ENCODE measurements at places on chromosomes 2 and 18.
A peak's percentile ranks its signal among the peaks of the same experiment; 100 is the strongest.

- no peak for DNase-seq
These were observed 40.2 kb downstream of the RTP5 start for GRCh38 chr2:241909769-241910168.

GRCh38 chr2:164917296-164917903 is 37.9 kb downstream of the SLC38A11 start:
- no peak for DNase-seq

GRCh38 chr2:40227210-40227609 is 224.7 kb downstream of the SLC8A1 start:
- DNase-seq = no peak

DNA sequence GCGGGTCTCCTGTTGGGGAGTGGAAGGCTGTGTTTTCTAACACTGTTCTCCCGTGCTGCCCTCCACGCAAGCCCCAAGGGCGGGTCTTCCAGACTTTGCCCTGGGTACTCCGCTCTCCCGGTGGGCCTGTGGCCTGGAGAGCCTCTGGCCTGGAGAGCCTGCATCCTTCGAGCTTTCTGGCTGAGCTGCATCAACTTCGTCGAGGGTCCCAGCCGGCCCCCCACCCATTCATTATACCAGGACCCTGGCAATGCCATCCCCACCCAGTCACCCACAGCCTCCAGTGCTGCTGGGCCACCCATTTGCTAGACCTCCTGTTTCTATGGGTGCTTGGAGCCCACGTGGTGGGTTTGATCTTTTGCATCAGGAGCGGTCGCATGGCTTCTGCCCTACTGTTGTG is 102.2 kb downstream of the PTGR3 start:
- DNase-seq = no peak

DNA sequence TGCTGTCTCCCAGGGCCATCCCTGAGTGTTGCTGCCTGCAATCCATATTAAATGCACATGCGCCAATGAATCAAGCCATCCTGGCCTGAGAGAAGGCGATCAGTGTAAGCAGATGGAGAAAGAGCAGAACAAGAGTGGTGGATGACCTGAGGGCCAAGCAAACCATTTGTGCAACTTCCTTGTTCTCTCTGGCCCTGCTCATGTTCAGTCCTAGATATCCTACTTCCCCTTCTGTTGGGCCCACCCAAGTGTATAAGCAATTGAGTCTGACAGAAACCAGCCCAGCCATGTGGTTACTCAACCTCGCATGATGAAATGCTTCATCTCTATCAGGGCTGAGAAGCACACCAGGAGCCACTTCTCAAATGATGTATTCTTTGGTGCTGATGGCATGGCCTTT is 383.1 kb upstream of the ID2 start:
- peak; percentile 68 for DNase-seq

GRCh38 chr18:79577451-79578395 is 101.9 kb upstream of the CTDP1 start:
- no peak for DNase-seq

DNA sequence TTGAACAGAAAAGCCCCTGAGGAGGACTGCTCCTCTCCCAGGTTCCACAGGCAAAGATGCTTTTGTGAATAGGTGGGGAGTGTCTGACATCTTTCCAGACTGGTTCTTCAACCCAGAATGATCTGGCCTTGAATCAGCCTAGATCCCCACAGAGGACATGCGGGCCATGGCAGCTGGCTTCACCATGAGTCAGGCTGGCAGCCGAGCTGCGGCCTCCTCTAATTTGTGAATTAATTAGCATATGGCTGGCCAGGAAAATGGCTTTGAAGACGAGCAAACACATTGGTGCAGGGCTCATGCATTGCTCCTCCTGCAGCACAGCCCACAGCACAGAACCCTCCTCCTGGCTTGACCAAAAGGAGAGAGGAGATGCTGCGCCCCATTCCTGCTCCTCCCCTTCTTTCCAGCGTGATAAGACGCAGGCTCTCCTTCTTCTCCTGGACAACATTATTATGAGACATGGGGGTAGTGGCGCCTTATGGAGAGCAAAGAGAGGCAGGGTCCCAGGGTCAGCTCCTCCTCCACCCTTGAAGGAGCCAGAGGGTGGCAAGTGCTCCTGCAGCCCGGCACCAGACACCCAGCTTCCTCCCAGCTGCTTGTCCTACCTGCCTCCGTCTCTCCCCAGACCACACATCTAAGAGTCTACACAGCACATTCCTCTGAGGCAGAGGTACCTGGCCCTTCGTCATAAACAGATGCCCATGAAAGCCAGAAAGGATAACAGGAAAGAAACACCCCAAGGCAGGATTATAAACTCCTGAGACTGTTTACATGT is 66.7 kb downstream of the EDAR start:
- no peak for DNase-seq

DNA sequence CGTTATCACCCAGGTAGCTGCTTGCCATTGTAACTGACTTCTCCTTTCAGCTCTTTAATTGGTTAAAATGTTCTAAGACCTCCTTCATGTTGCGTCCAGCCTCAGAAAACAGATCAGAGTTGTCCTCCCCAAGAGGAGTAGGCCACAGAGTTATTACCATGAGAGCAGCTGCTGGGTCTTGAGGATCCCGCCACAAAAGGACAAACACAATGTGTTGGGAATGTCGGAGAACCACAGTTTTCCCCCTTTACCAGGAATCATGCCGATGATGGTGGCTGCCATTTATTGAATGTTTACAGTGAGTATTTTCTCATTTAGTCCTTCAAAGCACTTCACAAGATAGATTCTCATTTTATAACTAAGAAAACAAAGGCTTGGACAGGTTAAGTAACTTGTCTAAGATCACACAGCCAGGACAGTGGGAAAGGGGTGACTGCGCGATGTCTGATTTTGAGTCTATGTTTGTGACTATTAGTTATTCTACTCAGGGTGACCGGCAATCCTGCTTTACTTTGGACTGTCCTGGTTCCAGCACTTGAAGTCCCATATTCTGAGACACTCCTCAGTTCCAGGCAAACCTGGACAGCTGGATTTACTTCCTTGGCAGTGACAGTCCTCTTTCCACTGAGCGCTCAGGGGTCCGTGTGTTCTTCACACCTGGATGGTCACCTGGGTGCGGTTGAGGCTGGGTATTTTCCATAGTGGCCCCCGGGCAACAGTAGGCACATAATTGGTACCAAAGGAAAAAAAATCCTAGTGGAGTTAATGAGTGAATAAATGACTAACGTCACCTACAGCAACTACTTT is 93.6 kb downstream of the LIPG start:
- no peak for DNase-seq

- no peak for DNase-seq
These were observed 29.4 kb downstream of the SPRED2 start for GRCh38 chr2:65402780-65403528.

GRCh38 chr2:3179626-3180025 is 198.0 kb downstream of the EIPR1 start:
- no peak for DNase-seq

DNA sequence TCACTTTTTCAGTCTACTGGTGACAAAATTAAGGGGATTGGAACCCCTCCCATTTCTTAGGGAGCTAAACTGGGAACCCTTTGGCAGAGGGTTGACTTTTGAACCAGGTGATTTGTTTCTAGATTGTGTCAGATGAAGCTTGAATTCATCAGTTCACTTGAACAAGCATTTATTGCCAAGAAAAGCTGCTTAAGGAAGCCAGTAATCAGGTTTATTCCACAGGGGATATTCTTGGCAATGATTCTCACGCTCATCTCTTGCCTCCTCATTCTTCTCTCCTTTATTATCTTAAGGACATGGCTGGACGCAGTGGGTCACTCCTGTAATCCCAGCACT is 101.0 kb downstream of the ALPK2 start:
- no peak for DNase-seq

DNA sequence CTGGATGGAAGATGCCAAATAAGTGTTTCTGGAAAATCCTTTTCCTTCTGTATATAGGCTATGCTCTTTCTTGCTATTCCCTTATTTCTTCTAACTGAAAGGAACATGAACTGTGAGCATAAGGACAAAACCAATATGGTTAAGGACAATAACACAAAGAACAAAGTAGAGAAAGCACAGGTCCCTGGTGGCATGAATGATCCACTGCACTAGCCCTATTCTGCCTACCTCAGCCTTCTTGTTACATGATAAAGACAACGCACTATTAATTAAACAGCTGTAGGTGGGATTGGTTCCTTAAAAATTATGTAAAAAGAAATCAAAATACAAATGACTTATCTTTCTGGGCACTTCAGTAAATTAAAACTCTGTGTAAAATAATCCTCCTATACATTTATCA is 1.9 kb upstream of the WDR75 start:
- no peak for DNase-seq

DNA sequence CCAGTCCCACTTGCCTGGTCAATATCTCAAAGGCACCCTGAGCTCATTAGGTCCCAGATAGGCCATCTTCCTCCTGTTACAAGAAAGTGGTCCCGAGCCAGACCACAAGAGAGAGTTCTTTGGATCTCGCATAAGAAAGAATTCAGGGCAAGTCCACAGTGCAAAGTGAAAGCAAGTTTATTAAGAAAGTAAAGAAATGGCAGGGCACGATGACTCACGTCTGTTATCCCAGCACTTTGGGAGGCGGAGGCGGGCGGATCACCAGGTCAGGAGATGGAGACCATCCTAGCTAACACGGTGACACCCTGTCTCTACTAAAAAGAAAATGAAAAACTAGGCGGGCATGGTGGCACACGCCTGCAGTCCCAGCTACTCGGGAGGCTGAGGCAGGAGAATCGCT is 10.8 kb upstream of the SMAD7 start:
- DNase-seq = no peak
